GM10248 (cell line): ENCODE measurements at places on chromosomes 6 and 20.

DNA sequence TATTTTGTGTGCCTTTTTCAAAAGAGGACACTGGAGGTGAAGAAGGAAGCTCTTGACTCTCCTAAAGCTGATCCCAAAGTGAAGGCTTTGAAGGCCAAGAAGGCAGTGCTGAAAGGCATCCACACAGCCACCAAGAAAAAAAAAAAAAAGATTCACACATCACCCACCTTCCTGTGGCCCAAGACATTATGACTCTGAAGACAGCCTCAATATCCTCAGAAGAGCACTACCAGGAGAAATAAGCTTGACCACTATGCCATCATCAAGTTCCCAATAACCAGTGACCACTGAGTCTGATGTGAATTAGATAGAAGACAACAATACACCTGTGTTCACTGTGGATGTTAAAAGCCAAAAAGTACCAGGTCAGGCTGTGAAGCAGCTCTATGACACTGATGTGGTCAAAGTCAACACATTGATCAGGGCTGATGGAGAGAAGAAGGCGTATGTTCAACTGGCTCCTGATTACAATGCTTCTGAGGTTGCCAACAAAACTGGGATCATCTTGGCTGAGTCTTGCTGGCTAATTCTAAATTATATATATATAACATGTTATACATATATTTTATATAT is 59.4 kb downstream of the PLCG1 start:
- no peak for DNase-seq

DNA sequence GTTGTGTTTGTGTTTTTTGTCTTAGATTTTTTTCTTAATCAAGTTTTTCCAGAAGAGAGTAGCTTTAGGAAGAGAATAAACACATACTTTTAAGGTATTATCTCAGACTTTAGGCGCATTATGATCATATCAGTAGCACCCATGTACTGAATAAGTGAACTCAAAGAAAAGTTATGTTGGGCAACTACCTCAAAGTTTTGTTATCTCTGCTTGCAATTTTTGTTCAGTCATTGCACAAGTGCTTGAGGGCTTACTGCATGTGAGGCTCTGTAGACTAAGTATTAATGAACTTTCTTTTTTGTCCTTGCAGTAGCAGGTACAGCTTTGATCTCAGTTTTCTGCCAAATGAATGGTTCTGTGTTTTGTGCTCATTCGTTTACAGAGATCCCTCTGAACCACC is 189.0 kb downstream of the SLC16A10 start:
- no peak for DNase-seq

- DNase-seq: no peak
Measured at GRCh38 chr20:1741309-1742048, 83.9 kb upstream of the SIRPG start.

- no peak for DNase-seq
Measured at GRCh38 chr6:68040312-68040778, 594.7 kb upstream of the ADGRB3 start.

- DNase-seq: no peak
Measured at GRCh38 chr6:33217681-33218080, 9.4 kb downstream of the RING1 start.

- no peak for DNase-seq
Measured at GRCh38 chr6:132811276-132811675, 3.1 kb upstream of the RPS12 start.

DNA sequence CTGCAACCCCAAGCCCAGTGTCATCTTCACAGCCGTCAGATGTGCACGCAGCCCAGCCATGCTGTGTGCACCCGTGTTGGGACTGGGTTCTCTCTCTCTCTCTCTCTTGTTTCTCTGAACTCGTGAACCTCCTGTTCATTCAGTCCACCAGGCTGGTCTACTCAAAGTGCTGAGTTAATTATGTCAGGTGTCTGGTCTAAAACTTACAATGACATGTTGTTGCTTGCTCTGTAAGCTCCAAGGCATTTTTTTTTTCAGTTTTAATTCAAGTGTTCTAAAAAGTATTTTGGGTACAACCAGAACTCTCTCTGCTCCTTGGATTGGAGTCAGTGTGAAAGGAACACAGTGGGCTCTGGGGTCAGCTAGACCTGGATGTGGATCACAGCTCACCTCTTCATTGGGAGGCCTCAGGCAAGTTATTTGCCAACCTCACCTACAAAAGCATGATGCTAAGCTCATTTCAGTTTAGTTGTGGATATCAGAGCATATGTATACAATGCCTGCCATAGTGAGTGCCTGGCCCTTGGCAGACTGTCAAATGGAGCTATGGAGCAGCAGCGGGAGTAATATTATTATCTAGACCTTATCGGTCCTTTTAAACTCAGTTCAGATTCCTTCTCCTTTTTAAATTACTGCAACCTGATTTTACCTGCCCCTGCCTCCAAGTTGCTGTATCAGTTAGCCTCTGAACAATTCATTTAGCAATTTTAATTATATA is 59.5 kb downstream of the PLEKHG1 start:
- no peak for DNase-seq

DNA sequence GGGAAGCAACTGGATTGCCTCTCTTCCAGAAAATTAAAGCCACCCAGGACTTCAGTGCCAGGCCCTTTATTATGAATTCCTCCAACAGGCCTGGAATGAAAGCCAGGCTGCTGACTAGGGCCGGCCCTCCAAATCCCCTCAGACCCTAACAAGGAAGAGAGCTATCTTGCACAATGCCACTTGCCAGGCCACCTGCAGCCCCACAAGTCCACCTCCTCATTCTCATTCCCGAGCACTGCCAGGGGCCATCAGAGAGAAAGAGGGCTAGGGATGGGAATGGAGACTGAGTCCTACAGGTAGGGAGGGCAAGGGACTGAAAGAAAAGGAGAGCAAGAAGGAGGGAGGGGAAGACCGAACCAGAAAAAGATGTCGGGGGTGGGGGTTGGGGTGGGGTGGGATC is 86.5 kb downstream of the MRPL14 start:
- no peak for DNase-seq

GRCh38 chr6:11854408-11855165 is 76.0 kb upstream of the ADTRP start:
- peak; percentile 32 for DNase-seq

GRCh38 chr20:32522776-32523612 is 62.1 kb downstream of the NOL4L start:
- no peak for DNase-seq

- no peak for DNase-seq
Measured at GRCh38 chr6:3876101-3876500, 26.9 kb downstream of the FAM50B start.

GRCh38 chr20:7665376-7665775 is 274.9 kb downstream of the HAO1 start:
- DNase-seq: no peak

DNA sequence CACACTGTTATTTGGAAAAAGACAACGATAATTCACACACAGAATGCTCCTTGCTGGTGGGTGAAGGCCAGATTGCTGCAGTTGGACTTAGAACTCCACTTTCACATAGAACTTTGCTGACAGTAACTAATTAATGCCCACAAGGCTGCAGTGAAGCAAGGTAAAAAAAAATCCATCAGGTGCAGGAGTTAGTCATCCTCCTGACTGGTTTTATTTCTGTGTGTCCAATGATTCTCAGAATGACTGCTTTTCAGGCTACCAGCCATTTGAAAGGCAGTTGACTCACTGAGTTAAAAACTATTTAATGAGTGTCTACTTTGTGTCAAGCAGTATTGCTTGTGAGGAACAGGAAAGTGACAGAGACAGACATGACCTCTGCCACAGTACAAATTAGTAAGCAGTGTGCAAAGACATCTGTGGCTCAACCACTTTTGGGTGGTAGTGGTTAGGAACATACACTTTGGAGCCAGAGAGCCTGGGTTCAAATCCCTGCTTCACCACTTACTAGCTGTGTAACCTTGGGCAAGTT is 41.9 kb downstream of the ELOVL5 start:
- DNase-seq: peak; percentile 37

GRCh38 chr6:102981490-102982015 is 1588.0 kb downstream of the GRIK2 start:
- no peak for DNase-seq

DNA sequence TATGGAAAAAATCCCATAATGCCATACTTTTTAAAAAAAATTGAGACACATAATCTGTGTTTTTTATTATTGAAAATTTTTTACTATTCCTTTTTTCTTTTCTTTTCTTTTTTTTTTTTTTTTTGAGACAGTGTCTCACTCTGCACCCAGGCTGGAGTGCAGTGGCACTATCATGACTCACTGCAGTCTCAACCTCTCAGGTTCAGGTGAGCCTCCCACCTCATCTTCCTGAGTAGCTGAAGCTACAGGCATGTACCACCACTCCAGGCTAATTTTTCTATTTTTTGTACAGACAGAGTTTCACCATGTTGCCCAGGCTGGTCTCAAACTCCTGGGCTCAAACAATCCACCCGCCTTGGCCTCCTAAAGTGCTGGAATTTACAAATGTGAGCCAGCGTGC is 100.4 kb downstream of the AFG1L start:
- no peak for DNase-seq

DNA sequence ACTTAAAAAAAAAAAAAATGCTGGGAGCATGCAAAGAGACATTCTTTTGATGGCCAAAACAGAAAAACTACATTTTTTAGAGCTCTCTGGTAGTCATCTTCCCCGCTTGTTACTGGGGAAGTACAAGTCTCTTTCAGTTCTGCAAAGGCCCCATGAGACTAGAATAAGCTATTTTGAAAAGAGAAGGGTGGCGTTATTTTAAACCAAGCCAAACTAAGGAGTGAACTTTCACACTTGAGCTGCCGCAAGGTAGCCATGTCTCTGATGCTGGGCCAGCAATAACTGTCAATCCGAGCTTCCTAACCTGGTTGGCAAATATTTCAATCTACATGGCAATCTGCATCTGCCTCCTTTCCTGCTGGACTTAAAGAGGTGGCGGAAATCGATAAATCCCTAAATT is 96.7 kb downstream of the L3MBTL3 start:
- DNase-seq: peak; percentile 58

- no peak for DNase-seq
Measured at GRCh38 chr6:16305788-16306187, 67.4 kb downstream of the GMPR start.

GRCh38 chr20:52259295-52259694 is 67.7 kb upstream of the ZFP64 start:
- DNase-seq: no peak

- DNase-seq: no peak
Measured at GRCh38 chr20:1286267-1287024, 20.4 kb downstream of the SNPH start.

DNA sequence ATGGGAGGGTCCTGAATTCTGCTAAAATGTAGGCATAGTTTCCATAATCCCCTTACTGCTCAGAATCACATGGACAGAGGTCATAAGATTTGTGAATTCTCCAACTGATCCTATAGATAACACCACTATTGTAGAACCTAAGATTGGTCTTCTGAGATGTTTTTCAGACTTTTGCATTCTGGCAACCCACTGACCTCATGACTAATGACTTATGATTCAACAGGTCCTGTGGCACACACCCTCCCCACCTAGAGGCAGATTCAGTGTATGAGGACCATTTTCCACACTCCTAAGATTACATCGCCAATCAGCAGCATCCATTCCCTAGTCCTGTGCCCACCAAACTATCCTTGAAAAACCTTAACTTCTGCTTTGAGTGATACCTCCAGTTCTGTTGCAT is 207.2 kb downstream of the BTBD9 start:
- DNase-seq: no peak

DNA sequence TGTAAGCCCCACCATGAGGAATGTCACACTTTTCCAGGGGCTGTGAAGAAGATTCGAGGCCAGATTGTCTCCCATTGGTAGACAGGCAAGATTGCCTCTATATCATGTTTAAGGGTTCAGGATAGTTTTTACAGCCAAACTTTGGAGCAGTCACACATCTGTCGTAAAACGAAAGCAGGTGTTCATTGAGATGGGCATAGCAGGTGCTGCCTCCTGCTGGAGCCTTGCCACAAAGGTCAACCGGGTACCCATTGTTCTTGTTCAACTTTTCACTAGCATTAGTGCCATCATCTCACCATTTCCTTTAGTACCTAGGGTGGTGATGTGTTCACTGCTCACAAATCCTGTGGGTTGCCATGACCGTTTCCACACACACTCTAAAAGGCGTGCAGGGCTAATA is 198.3 kb downstream of the HTR1B start:
- no peak for DNase-seq

DNA sequence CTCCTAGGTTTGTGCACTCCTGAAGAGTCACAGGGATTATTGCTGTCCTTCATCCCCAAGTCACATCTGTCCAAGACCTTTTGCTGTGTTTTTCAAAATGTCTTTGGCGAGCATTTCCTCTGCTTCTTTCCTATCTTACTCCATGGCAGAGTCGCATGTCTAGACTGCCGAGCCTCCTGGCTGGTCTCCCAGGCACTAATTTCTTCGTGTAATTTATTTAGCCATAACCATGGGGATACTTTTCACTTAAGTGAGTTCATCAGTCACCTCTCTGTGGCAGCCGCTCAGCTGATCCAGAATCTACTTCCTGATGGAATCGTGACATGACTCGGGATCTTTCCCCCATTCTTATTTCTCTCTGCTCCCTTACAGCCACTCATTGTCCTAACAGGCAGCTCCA is 25.8 kb downstream of the ADGRF5 start:
- DNase-seq: no peak

GRCh38 chr20:61755971-61756845 is 309.5 kb downstream of the TAF4 start:
- DNase-seq: no peak

- no peak for DNase-seq
Measured at GRCh38 chr6:164129218-164129617, 714.7 kb downstream of the QKI start.

- DNase-seq: no peak
Measured at GRCh38 chr20:44723391-44723790, 8.2 kb downstream of the CCN5 start.
